Hepatocyte (in vitro differentiated cells): ENCODE measurements at places on chromosomes 11 and 22. TPM values are rescaled to one million over a fixed set of nuclear protein-coding genes. Genes with fewer than 3 reads are reported as not detected.

DNA sequence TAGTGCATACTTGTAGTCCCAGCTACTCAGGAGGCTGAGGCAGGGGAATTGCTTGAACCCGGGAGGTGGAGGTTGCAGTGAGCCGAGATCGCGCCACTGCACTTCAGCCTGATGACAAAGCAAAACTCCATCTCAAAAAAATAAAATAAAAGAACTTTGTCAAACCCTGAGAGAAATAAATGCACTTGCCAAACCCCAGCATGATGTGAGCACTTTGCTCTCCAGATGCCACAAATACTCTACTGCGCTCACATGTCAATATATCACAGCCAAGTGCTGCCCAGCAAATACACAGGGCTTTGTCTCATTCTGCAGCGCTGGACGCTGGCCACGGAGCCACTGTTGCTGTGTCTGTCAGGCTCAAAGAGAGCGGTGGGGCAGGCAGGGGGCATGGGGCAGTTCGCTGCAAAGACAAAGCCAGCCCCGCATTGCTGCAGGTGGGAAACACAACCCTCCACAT is 45.1 kb downstream of the AHNAK start:
- DNase-seq, result no peak
- peaks cover 48% of the 10 kb centered on the region for H3K4me1 ChIP-seq
- no peaks in the 10 kb centered on the region for H3K36me3 ChIP-seq
- no peaks in the 10 kb centered on the region for H3K27me3 ChIP-seq
- no peak overlapping the region for H3K4me3 ChIP-seq
- H3K27ac ChIP-seq, result no peak overlapping the region

- peak; percentile 87 for DNase-seq
- peaks cover 16% of the 10 kb centered on the region for H3K4me1 ChIP-seq
- peaks cover 26% of the 10 kb centered on the region for H3K27me3 ChIP-seq
These were observed 320 bp upstream of the PHLDA2 start for GRCh38 chr11:2929531-2929949.

GRCh38 chr22:23282986-23283385 is 102.7 kb downstream of the BCR start:
- peaks cover 3% of the 10 kb centered on the region for H3K4me1 ChIP-seq
- H3K36me3 ChIP-seq, result no peaks in the 10 kb centered on the region
- no peaks in the 10 kb centered on the region for H3K27me3 ChIP-seq

Gene ZNF214
- 3.3 and 5.0 TPM in 2 replicates for total RNA-seq

GRCh38 chr22:24053481-24054226 is 42.5 kb downstream of the CABIN1 start:
- no peak overlapping the region for H3K27ac ChIP-seq
- H3K4me3 ChIP-seq, result no peak overlapping the region
- no peaks in the 10 kb centered on the region for H3K27me3 ChIP-seq
- no peaks in the 10 kb centered on the region for H3K36me3 ChIP-seq
- no peaks in the 10 kb centered on the region for H3K4me1 ChIP-seq
- DNase-seq, result no peak

DNA sequence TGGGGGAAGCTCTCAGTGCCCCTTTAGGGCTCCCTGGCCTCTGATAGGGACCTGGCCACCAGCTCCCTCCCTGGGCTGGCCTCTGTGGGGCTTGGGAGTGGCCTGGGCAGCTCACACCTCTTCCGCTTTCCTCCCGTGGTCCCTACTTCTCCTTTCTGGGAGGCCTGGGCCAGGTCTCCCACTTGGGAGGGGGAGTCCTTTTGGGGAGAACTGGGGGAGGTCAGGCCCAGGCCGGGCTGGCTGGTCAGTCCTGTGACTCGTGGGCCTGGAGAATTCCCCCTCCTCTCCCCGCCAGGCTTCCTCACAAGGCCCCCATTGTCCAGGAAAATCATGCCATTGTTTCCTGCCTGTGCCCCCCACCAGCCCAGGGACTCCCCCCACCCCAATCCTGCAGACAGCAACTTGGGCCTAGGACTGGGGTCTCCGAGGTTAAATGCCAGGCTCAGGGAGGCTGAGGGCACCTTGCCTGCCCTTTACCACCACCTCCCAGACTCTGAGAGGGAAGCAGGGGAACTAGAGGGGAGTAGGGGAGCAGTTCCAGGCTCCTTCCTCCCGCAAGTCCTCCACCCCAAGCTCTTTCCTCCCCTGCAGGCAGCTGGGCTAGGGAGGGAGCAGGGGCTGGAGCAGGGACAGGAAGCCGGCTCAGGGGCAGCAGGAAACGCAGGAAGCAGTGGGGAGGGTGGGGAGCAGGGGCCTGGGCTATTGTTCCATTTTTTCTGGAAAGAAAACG is 2.8 kb downstream of the MAP3K11 start:
- no peaks in the 10 kb centered on the region for H3K36me3 ChIP-seq
- no peak overlapping the region for H3K27ac ChIP-seq
- no peak for DNase-seq
- H3K4me3 ChIP-seq, result no peak overlapping the region

- H3K27ac ChIP-seq, result no peak overlapping the region
- DNase-seq, result no peak
- no peaks in the 10 kb centered on the region for H3K36me3 ChIP-seq
- H3K27me3 ChIP-seq, result peaks cover 11% of the 10 kb centered on the region
These were observed 75.4 kb upstream of the FGF3 start for GRCh38 chr11:69894648-69895047.

- peaks cover 75% of the 10 kb centered on the region for H3K4me1 ChIP-seq
- peak overlapping the region; percentile 100 for H3K27ac ChIP-seq
- no peaks in the 10 kb centered on the region for H3K36me3 ChIP-seq
- peak; percentile 52 for DNase-seq
These were observed 4.3 kb upstream of the ATP5MGL start for GRCh38 chr22:42644422-42645340.

Gene RPS25
- 1,502 and 1,568 TPM in 2 replicates for total RNA-seq

DNA sequence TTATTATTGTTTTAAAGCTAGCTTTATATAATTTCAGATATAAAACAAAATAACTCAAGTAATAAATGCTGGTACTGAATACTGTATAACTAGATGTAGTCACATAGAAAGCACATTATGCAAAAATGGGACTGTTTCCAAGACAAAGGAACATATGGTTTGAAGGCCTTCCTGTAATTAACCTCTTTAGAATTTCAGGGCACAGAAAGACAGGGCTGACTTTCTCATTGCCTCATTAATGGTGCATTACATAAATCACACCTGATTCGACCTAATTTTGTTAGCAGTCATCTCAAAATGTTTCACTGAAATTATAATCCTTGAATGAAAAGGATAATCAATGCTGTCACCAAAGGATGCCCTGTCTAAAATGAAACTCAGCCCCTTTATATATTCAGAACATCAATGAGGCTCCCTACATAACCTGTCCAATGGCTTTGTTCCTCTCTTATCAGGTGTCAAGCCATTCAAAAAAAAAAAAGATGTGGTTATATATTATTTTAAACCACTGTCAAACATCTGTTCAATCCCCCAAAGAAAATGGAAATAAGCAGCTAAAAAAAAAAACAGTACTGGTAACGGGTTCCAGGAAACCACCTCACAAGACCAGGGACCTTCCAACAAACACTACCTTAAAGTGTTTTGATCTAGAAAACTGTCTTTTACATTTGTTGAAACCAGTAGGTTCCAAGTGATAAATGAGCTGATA is 77.4 kb downstream of the FAM168A start:
- no peaks in the 10 kb centered on the region for H3K36me3 ChIP-seq
- H3K27me3 ChIP-seq, result no peaks in the 10 kb centered on the region
- no peaks in the 10 kb centered on the region for H3K4me1 ChIP-seq
- DNase-seq, result no peak
- no peak overlapping the region for H3K4me3 ChIP-seq
- no peak overlapping the region for H3K27ac ChIP-seq

DNA sequence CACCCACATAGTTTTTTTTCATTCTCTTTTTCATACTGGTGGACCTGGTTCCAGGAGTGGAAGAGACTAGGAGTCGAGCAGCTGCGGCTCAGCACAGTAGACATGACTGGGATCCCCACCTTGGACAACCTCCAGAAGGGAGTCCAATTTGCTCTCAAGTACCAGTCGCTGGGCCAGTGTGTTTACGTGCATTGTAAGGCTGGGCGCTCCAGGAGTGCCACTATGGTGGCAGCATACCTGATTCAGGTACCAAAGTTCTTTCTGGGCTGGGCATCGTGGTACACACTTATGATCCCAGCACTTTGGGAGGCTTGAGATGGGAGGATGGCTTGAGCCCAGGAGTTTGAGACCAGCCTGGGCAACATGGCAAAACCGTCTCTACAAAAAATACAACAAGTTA is 4.2 kb downstream of the PTPMT1 start:
- no peak for DNase-seq
- no peaks in the 10 kb centered on the region for H3K36me3 ChIP-seq
- H3K27ac ChIP-seq, result no peak overlapping the region
- no peaks in the 10 kb centered on the region for H3K27me3 ChIP-seq

- H3K4me3 ChIP-seq, result peak overlapping the region; percentile 64
- H3K27ac ChIP-seq, result peak overlapping the region; percentile 88
- peaks cover 14% of the 10 kb centered on the region for H3K4me1 ChIP-seq
- no peaks in the 10 kb centered on the region for H3K36me3 ChIP-seq
- no peaks in the 10 kb centered on the region for H3K27me3 ChIP-seq
These were observed 122.6 kb downstream of the APOL5 start for GRCh38 chr22:35840302-35840739.

Gene CHKB
- 54.9 and 57.4 TPM in 2 replicates for total RNA-seq

DNA sequence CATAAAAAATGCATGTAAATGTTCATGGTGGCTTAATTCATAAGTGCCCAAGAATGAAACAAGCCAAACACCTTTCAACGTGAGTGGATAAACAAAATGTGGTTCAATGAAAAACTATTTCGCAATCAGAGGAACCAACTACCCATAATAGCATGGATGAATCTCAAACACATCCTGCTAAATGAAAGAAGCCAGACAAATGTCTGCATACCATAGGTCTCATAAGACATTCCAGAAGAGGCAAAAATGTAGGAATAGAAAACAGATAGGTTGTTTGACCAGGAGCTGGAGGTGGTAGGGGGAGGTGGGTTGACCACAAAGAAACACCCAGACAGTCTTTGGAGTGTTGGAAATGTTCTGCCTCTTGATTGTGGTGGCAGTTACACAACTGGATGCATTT is 13.2 kb upstream of the OSBPL5 start:
- no peaks in the 10 kb centered on the region for H3K4me1 ChIP-seq
- H3K27ac ChIP-seq, result no peak overlapping the region
- H3K4me3 ChIP-seq, result no peak overlapping the region
- H3K36me3 ChIP-seq, result no peaks in the 10 kb centered on the region

- H3K4me1 ChIP-seq, result peaks cover 26% of the 10 kb centered on the region
- no peaks in the 10 kb centered on the region for H3K27me3 ChIP-seq
- H3K27ac ChIP-seq, result peak overlapping the region; percentile 98
- DNase-seq, result peak; percentile 74
These were observed 718 bp downstream of the FADS2 start for GRCh38 chr11:61828629-61829407.

GRCh38 chr11:87572881-87573280 is 535.1 kb downstream of the TMEM135 start:
- H3K36me3 ChIP-seq, result no peaks in the 10 kb centered on the region
- no peak for DNase-seq
- no peaks in the 10 kb centered on the region for H3K27me3 ChIP-seq

DNA sequence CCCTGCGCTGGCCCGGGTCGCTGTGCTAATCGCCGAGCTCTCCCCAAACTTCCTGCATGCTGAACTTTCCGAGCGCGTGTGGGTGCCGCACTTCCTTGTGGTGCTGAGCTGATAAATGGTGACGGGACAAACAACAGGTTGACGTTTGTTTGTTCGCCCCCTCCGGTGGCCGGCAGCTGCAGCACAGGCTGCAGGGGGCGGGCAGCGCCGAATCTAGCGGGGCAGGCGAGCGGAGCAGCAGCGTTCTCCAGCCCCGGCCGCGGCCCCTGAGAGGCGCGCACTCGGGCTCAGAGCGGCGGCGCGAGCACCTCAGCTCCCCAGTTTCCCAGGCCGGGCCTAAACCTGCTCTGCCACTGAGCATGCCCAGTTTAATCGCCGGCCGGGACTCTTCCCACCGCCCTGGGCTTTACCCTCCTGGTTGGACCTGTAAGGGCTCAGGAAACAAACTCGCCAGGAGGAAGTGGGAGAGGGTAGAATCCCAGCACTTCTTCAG is at the start of gene PDGFD:
Gene PDGFD (minus strand): TSS at position 120 of the 493 bp plus-strand sequence.
- no peaks in the 10 kb centered on the region for H3K36me3 ChIP-seq
- H3K27ac ChIP-seq, result peak within 1 kb of the TSS; percentile 21
- H3K4me3 ChIP-seq, result peak within 1 kb of the TSS; percentile 65
- H3K4me1 ChIP-seq, result peaks cover 6% of the 10 kb centered on the region
- peak; percentile 84 for DNase-seq

DNA sequence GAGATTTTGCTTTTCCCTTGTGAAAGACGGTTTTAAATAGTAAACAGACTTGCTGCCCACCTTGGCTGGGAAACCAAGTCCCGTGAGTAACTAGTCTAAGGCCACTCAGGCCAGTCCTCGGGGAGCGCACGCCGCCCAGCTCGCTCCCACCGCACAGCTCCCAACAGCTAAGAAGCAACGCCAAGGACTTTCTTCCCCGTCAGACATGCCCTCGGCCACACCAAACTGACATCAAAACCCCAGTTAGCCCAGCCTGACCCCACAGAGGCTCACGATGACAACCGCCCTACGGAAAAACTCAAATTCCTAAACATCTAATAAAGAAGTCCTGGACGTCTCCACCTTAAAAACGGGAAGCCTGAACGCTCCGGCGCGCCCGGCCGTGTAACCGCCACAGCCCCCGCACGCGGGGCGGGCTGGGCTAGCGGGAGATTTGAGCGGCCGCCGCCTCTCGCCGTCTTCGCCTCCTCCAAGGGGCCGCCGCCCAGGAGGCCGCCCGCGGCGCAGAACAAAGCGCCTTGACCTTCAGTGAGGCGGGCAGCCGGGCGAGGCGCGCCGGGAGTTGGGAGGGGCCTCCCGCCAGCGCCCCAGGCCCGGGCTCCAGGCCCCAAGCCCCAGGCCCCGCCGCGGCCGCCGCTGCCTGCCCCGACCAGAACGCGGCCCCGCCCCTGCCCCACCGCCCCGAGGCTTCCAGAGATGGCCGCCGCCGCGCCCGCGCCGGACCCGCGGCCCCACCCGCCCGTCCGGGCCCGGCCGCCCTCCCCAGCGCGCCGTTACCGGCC is 486 bp downstream of the NAP1L4 start:
- no peaks in the 10 kb centered on the region for H3K36me3 ChIP-seq
- H3K4me3 ChIP-seq, result peak overlapping the region; percentile 77
- peak overlapping the region; percentile 99 for H3K27ac ChIP-seq
- peak; percentile 85 for DNase-seq
- no peaks in the 10 kb centered on the region for H3K27me3 ChIP-seq
